ENCODE measurements at places on chromosomes 7 and 10. TPM values are rescaled to one million over a fixed set of nuclear protein-coding genes. Genes with fewer than 3 reads are reported as not detected.
A peak's percentile ranks its signal among the peaks of the same experiment; 100 is the strongest.

- DNase-seq = no peak
Measured at GRCh38 chr7:29476916-29477315, 86.7 kb upstream of the PRR15 start.

DNA sequence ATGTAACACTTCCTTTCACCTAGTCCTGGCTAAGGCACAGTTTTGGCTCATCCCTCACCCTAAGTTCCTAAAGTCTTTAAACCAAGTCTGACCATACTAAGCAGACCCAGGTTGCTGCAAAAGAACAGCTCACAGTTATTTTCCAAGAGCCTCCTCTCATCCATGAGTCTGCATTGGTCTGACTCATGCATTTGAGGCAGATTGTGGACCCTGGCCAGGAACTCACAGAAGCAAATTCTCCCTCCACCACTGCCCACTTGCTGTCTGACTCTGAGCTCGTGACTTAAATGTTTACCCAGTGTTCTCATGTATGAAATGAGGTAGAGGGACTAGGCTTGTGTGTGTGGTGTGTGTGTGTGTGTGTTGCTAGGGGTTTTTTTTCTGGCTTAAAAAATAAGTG is 1272.8 kb downstream of the TYW1 start:
- DNase-seq = peak; percentile 1

DNA sequence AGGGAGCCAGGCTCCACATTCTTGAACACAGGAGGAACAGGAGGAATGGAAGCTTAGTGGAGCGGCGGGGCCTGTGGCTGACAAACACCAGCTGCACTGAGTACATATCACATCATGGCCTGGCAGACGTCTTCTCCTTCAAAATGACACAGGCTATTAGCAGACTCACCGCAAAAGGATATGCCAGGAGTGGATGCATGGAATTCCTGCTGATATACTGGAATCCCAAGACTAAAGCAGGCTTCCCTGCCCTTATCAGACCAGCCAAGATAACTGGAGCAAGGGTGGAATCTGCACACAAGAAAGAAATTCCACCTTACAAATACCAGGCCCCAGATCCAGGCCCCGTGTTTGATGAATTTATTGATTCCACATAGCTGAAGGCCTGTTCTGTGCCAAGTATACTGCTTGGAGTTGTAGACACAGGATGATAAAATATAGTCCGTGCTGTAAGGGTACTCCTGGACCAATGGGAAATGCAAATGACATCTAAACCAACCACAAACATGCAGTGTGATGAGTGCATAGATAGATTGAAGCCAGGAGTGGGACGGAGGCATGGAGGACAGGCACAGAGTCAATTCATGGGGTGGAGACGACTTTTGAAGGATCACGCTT is 480.5 kb upstream of the ZMIZ1 start:
- DNase-seq = peak; percentile 99

ELOVL3 gene
- 0.09 TPM for total RNA-seq

- no peak for DNase-seq
Measured at GRCh38 chr10:117175215-117175900, 21.9 kb upstream of the KCNK18 start.

TEX47 gene
- total RNA-seq = not detected

FGFBP3 gene
- 1.2 TPM for total RNA-seq

SUPV3L1 gene
- total RNA-seq = 67.4 TPM

GRCh38 chr10:97078261-97078937 is 107.4 kb downstream of the SLIT1 start:
- no peak for DNase-seq

GRCh38 chr10:53109320-53109719 is 336.7 kb upstream of the MBL2 start:
- no peak for DNase-seq

LIPK gene
- not detected for total RNA-seq

DYDC2 gene
- total RNA-seq = not detected

- DNase-seq = no peak
Measured at GRCh38 chr7:78130446-78131215, 332.1 kb downstream of the PHTF2 start.

CCL24 gene
- total RNA-seq = not detected

KIAA1217 gene
- 12.5 TPM for total RNA-seq

DNA sequence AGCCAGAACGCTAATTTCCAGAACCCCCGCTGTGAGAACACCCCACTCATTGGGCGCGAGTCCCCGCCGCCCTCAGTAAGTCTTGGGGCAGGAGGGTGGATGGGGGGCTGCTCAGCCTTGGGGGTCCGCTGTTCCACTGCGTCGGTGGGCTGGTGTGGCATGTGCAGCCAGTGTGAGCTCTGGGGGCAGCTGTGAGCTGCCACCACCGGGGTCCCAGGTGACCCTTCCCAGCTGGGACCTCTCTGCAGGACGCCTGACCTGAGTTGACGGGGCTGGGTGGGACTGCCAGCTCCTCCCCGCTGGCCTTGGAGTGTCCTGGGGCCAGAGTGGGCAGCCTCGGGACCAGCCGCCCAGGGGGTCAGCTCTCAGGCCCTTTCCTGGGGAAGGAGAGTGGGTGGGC is 27.2 kb downstream of the TTYH3 start:
- no peak for DNase-seq

DNA sequence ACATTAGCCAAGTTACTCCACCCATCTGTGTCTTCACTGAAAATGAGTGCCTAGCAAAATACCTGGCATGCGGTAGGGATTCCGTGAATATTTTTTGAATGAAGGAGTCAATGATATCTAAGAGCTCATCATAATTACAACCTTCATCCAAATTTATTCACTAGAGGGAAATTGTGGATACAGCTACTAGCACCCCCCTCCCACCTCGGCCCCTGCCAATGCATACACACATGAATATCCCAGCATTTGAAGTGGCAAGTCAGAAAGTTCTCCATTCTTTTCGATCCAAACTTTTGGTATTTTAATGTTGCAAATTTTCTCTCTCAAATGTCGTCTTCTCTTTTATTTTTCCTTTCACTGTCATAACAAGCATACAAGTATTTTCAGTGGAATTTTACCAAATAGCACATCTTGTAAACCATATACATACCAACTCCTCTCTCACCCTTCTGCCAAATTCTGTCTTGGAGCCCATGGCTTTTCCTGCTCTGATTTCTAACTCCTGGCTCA is 164.3 kb downstream of the GRID1 start:
- DNase-seq = no peak

DNA sequence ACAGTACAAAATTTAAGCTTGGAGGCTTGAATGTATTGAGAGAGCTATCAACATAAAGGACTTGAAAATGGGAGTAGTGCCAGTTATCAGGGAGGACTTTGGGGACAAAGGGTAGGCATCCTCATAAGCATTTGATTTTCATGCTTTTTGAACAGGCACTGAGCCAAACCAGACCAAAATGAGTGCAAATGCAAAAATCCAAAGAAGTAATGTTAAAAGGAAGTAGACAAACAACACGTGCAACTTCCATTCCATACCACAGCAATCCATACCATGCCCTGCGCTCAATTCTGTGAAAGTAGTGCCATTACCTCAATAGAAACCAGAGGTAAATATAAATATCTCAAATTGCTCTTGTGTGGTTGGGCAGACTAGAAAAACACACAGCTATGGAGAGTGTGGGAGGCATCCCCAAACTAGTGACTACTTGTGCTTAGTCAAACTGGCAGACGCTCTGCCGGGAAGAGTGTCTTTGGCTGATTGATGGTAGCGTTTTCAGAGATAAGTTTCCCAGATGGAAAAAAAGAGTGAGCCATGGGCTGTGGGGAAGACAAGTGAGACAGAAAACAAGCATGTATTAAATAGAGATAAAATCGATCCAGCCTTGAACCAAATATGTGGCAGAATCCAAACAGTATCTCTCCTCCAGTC is 161.5 kb downstream of the CREB5 start:
- peak; percentile 25 for DNase-seq

All from fibroblast of the aortic adventitia (primary cell).